ENCODE measurements at places on chromosomes 2 and 18. TPM values are rescaled to one million over a fixed set of nuclear protein-coding genes. Genes with fewer than 3 reads are reported as not detected.

MC2R gene
- total RNA-seq: under 0.01 TPM

VPS54 gene
- total RNA-seq: 38.7 TPM

AMER3 gene
- 44.0 TPM for total RNA-seq

DSG2 gene
- 3.3 TPM for total RNA-seq

All from frontal cortex (tissue), 4 donors.